Activated CD4-positive, alpha-beta T cell treated with anti-CD3 and anti-CD28 coated beads for 36 hours (primary cell): ENCODE measurements at places on chromosomes 3 and 15. TPM values are rescaled to one million over a fixed set of nuclear protein-coding genes. Genes with fewer than 3 reads are reported as not detected.

Gene SETMAR
- total RNA-seq, result 19.4 TPM

Gene FHIT
- total RNA-seq, result 13.1 TPM

Gene C3orf22
- total RNA-seq, result not detected

Gene LRRC31
- total RNA-seq, result not detected

Gene ALDH1L1
- total RNA-seq, result 0.18 TPM

Gene UROC1
- not detected for total RNA-seq

Gene AADACL2
- total RNA-seq, result not detected

Gene SERPINI2
- total RNA-seq, result not detected

Gene DNAH12
- not detected for total RNA-seq

Gene DLL4
- total RNA-seq, result 0.30 TPM
